ENCODE measurements at places on chromosomes 5 and 9. TPM values are rescaled to one million over a fixed set of nuclear protein-coding genes. Genes with fewer than 3 reads are reported as not detected.

DNA sequence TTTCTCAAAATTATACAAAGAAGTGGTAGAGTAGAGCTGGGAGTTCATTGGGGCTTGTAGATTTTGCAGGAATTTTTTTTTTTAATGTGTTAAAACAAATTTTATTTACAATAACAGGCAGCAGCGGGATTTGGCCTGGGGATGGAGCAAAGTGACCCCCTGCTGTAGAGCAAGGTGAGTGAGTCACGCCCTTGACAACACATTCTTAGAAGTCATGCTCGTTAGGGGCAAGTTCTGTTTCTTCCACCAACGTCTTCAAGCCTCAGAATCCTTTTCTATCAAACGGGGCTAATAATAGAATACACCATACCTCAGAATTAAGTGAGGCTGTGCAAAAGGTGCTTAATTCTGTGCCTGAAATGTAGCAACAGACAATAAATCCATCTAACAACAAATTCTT is 1.1 kb upstream of the ANKDD1B start:
- no peak for DNase-seq

DNA sequence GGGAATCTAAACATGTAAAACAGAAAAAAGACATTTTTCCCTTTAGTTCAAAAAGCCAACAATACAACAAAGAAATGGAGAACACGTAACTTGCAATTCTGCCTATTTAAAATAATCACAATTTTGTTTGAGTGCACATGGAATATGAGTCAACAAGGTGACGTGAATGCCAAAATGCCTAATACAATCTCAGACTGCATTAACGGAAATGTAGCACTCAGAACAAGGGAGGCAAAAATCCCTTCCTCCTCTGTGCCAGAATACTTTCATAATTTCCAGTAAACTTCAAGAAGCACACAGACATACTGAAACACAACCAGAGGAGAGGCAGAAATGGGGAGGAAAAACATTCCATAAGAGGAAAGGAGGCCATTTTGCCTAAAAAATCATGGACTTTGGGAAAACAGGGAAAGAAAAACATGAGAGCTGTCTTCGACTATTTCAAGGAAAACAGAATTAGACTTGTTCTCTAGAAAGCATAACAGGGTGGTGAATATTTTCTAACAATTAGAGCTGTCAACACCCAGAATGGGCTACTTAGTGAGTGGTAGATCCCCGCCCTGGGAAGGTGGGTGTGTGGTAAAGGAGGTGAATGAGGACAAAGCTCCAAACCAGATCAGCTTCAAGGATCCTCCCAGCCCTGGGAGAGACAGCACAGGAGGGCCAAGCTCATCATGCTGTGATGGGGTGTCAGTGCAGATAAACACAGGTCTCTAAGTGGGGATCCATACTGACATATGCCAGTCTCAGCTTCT is 48.2 kb downstream of the ABCA1 start:
- no peak for DNase-seq

PRDM12 gene
- not detected for polyA plus RNA-seq

DNA sequence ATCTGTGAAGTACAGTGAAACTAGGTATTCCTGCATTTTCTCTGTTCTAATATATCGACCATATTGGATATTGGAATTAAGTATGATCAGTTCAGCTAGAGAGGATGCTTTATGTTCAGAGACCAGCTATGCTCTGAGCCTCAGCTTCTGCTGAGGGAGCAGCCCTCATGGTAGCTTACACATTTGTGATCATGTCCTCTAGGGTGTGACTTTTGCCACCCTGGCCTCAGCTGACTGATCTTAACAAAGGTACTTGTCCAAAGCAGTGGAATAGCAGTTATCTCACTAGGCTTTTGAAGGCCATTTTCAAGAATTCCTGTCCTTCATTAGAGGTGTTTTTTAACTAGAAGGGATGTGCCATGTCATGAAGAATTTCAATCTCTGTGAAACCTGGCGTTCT is 9.3 kb downstream of the SCAMP1 start:
- DNase-seq: no peak

DNA sequence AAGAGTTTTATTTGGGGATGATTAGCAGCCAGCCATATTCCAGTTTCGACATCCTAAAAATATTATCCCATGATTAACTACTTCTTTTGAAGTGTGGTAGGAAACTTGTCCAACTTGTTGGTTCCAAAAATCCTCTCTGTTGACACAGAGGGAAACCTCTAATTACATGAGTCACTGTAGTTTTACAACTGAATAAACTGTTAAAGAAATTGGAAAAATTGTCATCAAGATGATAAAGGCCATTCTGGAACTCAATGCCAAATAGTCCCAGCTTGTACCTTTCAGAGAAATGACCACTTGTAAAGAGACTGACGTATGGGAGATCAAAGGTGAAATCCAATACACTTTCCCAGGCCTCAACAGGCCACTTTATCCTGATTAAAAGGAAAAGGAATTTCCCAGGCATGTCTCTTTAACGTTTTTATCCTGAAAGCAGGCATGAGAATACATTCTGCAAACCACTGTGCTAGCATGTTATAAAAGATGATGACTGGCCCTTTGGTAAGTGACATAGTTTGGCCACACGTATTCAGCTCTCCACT is 261.6 kb downstream of the GLIS3 start:
- DNase-seq: no peak

DNA sequence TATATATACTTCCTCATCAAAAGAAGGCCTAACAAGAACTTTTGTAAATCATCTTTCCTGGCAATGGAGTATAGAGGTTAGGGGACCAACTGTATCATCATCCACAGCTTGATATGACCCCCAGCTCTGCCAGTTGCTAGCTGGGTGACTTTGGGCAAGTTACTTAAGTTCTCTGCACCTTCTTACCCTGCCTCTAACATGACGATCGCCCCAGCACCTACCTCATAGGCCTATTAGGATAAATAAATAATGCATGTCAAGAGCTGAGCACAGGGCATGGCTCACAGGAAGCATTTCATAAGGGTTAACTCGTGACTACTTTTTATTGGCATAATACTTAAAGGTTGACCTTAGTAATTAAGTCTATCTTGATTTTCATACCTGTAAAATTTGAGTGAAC is 29.4 kb upstream of the FGF1 start:
- no peak for DNase-seq

GRPEL2 gene
- polyA plus RNA-seq: 15.9 TPM

PKD2L2 gene
- 0.74 TPM for polyA plus RNA-seq

GRCh38 chr9:115391168-115391825 is 273.3 kb upstream of the TNC start:
- DNase-seq: no peak

DNA sequence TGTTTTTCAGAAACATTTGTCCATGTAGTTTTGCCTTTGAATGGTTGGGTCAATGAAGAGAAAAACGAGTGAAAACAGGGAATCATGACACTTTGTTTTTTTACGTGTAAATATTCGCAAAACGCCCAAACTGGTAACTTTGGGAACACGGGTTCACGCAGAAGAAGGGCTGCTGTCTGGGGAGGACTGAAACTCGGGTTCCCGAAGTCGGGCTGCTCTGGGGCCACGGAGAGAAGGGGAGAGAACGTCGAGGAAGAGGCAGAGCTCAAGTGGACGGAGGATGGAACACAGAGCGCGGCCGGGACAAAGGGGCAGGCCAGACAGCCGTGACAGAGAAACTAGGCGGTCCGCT is 478 bp upstream of the SETD9 start:
- DNase-seq: no peak

FIBCD1 gene
- polyA plus RNA-seq: not detected

- DNase-seq: no peak
These were observed 105.8 kb downstream of the SREK1 start for GRCh38 chr5:66249920-66250319.

DNA sequence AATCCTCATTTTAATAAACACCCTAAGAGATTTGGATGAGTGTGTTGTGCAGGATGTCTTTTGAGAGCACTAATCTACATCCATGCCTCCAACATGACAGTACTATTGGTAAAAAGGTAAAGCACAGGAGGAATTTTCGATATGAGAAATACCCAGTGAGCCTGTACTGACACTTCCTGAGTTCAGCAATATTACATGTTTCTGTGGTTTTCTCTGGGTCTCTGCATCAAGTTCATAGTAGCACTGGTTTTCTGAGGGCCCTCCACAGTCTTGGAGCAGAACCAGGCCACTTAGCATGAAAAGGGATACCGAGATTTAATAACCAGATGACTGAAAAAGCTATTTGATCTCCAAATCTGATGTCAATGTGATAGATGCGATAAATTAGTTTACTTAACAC is 524.1 kb downstream of the TMEM38B start:
- no peak for DNase-seq

- no peak for DNase-seq
These were observed 154.8 kb upstream of the LHFPL2 start for GRCh38 chr5:78803353-78803752.

- no peak for DNase-seq
These were observed 109.9 kb downstream of the RFX3 start for GRCh38 chr9:3415906-3416305.

SELENOP gene
- polyA plus RNA-seq: 0.19 TPM

GRCh38 chr5:171984748-171985419 is 21.6 kb downstream of the FBXW11 start:
- no peak for DNase-seq

DNA sequence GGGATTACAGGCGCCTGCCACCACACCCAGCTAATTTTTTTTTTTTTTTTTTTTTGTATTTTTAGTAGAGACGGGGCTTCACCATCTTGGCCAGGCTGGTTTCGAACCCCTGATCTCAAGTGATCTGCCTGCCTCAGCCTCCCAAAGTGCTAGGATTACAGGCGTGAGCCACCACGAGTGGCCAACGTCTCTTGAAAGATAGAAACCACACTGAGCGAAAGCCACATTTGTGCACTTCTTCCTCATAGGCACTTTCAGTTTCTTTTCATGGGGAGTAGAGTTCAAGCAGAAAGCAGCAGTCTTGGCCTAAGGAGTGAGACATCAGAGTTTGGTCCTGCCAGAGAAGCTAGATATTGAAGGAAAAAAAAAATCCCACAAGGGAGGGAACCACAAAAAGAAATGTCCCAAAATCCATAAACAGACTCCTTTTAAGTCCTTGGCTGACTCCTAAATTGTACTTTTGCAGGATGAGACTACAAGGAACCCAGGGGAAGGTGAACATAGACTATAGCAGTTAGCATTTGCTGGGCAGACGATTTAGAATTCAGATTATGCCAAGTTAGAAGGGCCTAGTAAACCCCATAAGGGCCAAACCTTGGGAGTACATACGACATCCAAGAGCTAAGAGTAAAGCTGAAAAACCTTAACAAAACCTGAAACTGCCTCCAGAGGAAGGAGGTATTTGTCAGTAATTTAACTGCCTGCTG is 43.9 kb upstream of the GLIPR2 start:
- peak; percentile 65 for DNase-seq

ADAMTS19 gene
- not detected for polyA plus RNA-seq

DNA sequence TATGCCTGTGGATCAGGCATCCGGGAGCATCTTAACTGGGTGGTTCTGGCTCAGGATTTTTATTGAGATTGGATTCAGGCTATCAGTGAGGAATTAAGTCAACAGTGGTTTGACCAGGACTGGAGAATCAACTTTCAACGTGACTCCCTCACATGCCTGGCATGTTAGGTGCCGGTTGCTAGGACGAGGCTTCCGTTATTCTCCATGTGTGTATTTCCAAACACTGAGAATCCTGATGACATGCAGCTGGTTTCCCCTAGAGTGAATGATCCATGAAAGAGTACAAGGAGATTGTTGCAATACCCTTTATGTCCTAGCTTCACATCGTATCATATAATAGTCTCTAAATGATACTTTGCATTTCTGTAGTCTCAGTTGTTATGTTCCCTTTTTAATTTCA is 529.2 kb downstream of the ANXA1 start:
- DNase-seq: no peak

VLDLR gene
- polyA plus RNA-seq: 0.37 TPM

GNA14 gene
- not detected for polyA plus RNA-seq

CDH9 gene
- not detected for polyA plus RNA-seq

CFAP157 gene
- polyA plus RNA-seq: 0.72 TPM

SLC45A2 gene
- polyA plus RNA-seq: not detected

C8G gene
- 0.42 TPM for polyA plus RNA-seq

DNA sequence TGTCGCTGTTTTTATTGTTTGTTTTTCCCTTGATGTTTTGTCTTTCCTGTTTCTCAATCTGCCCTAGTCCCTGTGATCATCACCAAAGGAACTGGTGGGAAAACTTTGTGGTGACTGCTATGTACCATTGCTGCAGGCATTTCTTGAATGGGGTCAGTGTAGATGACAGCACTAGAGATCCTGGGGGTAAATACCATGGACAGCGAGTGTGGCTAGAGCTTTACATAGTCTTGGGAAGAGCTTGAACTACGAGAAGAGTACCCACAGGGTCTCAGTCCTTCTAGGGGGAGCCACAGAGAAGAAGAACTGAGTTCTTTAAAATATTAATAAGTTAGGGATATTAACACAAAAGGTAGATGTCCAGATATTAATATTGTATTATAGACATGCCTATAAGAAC is 138.8 kb downstream of the PAM start:
- DNase-seq: no peak

- DNase-seq: no peak
These were observed 62.8 kb downstream of the SV2C start for GRCh38 chr5:76145945-76146344.

PCAT7 gene
- not detected for polyA plus RNA-seq

DNA sequence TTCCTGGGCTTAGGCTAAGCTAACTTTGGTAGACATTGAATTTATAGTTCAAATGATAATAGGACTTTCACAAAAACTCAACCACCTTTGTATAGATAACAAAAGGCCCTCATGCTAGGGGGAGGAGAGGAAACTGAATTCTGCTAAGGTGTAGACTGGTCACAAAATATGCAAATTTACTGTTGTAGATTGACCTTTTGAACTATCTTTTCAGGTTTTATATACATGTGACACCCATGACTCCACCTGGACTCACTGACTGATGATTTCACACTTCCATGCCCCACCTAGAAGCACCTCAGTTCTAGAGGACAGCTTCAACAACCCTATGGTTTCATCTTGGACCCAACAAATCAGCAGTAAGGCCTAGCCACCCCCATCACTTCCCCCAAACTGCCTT is 165.7 kb downstream of the CEMIP2 start:
- no peak for DNase-seq

SPATA31D4 gene
- not detected for polyA plus RNA-seq

BARHL1 gene
- not detected for polyA plus RNA-seq

MEIKIN gene
- not detected for polyA plus RNA-seq

DNA sequence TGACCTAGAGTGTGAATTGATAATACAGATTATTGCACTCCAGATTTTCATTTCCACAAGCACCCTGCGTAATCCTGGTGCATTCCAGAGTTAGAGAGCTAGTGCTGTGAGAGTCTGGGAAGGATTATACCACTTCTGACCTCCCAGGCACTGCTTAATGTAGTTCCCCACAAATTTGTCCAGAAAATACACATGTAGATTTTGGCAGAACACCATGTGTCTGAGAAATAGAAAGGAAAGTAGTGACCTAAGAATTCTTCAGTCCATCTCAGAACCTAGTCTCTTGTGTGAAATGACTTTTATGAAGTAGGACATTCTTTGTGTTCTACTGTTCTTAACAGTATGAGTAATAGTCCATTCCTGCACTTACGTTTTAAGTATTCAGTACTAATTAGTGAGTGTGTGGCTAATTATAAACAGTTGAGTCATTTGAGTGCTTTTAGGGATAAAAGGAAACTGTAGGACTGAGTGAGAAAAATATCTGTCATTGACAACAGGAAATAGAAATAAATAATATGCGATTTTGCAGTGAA is 27.8 kb upstream of the PTPDC1 start:
- no peak for DNase-seq

Measured in GM12878 (cell line).